Stimulated activated effector memory CD8-positive, alpha-beta T cell treated with anti-CD3 and anti-CD28 coated beads, Interleukin-12 subunit alpha, Interleukin-12 subunit beta, amount 100 ng/mL, for 72 hours (primary cell): ENCODE measurements at places on chromosomes 12 and 14.

- DNase-seq: no peak
Observed at GRCh38 chr12:121323908-121324307, 27.4 kb upstream of the CAMKK2 start.

GRCh38 chr12:54723379-54724256 is 75.5 kb upstream of the DCD start:
- DNase-seq: peak; percentile 56

GRCh38 chr14:67172056-67172455 is 17.2 kb upstream of the GARIN2 start:
- DNase-seq: no peak

- no peak for DNase-seq
Observed at GRCh38 chr14:90460136-90460535, 63.3 kb downstream of the CALM1 start.

GRCh38 chr12:16606201-16606849 is 363 bp upstream of the LMO3 start:
- no peak for DNase-seq

DNA sequence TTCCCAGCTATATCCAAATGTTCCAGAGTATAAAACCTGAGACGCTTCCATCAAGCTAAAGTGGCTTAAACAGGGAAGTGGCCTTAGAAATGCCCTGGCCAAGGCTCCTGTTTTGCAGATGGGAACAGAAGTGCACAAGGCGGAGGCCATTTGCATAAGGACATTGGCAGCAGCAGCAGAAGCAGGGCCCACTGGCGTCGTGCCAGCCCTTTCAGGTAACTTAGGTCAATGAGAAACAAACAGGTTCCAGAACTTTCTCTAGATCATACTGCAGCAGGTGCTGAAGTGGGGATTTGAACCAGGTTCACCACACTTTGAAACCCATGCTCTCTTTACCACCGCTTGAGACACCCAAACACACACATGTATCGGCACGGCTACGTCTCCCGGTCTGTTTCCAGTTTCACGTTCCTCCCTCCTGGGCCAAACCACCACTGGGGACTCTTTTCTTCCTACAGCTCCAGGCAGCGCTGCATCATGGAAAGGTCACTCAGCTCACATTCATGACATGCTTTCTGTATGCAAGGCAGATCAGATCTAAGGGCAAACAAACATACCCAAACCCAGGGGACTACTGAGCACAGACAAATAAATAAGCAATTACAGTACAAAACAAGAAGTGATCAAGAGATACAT is 46.0 kb upstream of the PLEKHG6 start:
- DNase-seq: no peak

DNA sequence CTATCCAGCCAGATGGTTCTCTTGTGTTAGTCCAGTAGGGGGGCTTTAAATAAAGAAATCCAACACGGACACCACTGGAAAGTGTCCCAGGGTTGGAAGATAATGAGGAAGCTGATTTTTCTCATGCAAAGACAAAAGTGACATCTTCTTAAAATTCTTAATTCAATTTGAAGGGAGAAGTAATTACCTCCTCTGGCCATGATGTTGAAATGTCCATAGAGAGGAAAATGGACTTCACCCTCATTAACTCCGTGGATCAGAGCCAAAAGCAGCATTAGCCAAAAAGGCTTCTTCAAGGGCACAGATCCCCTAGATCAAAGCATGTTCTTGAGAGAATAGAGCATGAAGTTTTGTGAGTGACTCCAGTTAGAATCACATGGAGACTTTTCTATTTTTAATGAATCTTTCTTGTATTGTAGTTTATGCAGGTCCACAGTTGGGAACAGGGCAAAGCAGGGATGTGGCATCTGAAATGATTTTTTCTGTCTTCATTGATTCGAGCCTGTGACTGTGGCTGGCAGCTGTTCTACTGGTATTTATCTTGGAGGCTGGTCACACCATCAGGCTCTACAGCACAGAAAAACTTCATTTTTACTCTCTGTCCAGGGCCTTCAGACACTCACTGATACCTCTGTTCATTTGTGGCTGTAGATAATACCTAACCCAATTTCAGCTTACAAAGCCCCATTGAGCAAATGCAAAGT is 1002.5 kb downstream of the AACS start:
- no peak for DNase-seq

- DNase-seq: peak; percentile 11
Observed at GRCh38 chr12:11650286-11651281, 1.1 kb downstream of the ETV6 start.

DNA sequence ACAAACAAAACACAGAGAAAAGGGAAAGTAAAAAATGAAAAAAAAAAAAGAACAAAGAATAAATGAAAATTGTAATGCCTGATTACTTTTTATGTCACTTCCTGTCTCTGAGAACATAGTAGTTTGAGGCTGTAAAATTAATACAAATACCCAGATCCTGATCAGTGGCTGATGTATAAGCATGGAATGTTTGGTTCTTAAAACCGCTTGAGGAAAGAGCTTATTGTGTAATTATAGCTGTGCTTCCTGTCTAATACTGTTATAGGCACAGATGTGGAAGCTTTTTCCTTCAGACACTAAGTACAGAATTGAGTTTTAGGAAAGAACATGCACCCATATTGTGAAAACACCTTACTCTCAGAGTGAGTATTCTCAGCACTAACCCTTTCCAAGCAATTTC is 86.9 kb downstream of the AVPR1A start:
- no peak for DNase-seq

GRCh38 chr12:46523446-46523845 is 150.9 kb upstream of the SLC38A2 start:
- no peak for DNase-seq

- no peak for DNase-seq
Observed at GRCh38 chr12:65961190-65962035, 137.1 kb downstream of the HMGA2 start.

DNA sequence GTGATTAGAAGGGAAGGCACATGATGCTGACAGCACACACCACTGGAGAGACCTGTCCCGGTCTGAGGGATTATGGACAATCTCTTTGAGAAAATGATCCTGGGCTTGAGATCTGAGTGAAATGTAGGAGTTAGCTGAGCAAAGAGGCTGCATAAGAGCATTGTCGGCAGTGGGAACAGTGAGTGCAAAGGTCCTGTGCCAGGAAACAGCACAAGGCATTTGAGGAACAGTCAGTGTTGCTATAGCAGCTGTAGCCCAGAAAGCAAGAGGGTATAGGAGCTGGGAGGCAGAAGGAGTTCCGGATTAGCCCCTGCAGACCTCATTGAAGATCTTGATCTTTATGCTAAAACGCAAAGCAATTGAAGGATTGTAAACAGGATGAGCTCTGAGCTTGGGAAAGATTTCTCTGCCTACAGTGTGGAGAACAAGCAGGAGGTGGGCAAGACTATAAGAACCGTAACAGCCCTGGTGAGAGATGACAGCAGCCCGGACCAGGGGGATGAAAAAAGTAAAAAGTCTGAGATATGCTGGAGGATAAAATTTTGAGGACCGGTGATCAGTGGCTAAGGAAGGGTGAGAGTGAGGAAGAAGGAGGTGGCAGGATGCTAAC is 28.5 kb downstream of the CFL2 start:
- no peak for DNase-seq

GRCh38 chr12:122096591-122097149 is 18.1 kb downstream of the MLXIP start:
- no peak for DNase-seq

- no peak for DNase-seq
Observed at GRCh38 chr14:103185051-103186029, 62.1 kb downstream of the TNFAIP2 start.

DNA sequence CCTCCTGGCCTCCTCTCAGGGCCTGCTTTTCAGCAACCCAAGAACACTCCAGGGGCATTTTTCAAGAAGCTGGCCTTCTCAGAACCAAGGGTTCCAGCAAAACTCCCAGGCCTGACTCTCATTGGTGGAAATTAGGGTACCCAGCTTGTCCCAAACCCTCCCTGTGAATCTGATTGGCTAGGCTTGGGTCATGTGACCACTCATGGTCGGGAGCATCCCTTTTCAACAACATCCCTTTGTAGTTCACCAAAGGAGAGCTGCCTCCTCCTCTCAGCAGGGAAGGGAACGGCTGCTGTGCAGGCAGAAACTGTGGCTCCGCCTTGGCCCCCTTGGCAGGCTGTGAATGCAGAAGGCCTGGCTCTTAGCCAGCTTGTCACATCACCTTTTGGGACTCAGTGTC is 94.5 kb downstream of the AACS start:
- DNase-seq: no peak
